ENCODE measurements at places on chromosomes 2 and 18. TPM values are rescaled to one million over a fixed set of nuclear protein-coding genes. Genes with fewer than 3 reads are reported as not detected.

The REV1 gene
- 10.7 TPM for polyA plus RNA-seq

The CXCR1 gene
- polyA plus RNA-seq, result 0.08 TPM

The LYG2 gene
- not detected for polyA plus RNA-seq

The FRZB gene
- 3.5 TPM for polyA plus RNA-seq

The NOSTRIN gene
- polyA plus RNA-seq, result 67.3 TPM

The UPP2 gene
- polyA plus RNA-seq, result not detected

The RGPD3 gene
- polyA plus RNA-seq, result 0.16 TPM

The UGT1A5 gene
- not detected for polyA plus RNA-seq
